ENCODE measurements at places on chromosomes 4 and X.

DNA sequence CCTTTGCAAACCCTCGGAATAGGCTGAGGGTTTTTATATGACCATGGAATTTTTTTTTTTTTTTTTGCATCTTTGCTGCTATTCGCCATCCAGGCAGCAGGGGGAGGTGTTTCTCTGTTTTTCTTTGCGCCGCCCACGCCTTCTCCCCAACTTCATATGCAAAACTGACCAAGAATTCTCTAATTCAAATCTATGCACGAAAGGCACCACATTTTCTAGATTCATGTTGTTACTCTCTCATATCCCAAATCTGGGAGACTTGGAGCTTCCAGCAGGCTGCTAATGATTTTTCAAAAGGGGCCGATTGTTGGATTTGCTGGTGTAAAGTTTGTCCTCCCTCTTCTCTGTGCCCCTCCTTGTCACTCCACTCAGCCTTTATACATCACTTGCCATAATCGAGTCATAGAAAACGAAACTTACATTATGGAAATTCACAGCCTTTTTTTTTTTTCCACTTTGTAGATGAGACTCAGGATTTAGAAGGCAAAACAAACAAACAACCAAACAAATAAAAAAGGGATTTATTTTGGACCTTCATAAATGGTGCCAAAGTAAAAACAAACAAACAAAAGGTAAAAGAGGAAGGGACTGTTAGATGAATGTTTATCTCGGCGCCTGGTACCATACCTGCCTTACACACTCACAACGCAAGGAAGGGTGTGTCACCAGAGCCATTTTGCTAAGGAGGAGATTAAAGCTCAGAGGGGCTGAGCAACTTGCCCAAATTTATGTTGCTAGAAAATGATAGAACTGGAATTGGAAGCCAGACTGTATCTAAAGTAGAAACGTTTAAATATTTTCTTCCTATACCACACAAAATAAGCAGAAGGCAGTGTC is 29.3 kb upstream of the BOD1L1 start:
- peak; percentile 60 for DNase-seq

DNA sequence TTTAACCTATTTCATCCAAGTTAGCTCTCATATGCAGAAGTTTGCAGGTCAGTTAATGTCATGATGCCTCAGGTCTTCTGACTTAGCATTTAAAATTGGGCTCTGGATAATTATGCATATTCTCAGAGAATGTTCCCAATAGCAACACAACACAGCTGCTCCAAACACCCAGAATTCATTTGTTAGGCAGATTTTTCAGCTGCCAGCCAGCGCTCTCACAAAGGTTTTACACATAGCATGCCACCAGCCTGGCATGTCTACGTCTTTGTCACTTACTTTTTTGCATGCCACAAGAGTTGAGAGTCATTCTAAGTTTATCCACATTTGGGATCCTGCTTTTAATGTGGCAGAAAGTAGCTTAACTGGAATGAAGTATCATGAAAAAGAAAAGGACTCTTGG is 84.8 kb downstream of the LIMCH1 start:
- no peak for DNase-seq

DNA sequence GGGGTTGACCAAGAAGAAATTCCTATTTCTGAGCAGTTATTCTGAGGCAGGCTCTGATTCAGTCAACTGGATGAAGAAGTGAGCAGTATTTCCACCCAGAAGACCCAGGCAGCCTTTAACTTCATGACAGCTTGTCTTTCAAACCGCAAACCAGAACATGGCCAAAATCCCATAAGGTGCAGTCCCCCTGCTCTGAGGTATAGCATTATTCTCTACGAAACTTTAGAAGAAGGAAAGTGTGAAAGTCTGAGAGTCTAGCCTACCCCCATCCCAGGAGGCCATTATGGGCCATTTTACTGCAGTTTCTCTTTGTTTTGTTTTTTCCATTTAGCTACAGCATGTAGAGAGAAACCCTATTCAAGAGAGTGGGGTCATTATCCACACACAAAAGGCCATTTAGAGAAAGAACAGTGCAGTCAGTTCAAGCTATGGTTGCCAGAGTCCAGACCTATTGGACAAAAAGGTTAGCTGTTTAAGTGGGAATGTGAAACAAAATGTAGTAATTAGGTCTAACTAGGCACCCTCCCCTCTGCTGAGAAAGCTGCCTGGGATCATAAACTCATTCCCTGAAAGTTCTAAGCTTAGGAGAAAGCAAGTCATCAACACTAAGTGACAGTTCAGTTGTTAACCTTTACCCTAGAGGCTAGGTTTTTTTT is 52.1 kb upstream of the RASGEF1B start:
- DNase-seq: no peak

- no peak for DNase-seq
These were observed 17.3 kb upstream of the TBC1D14 start for GRCh38 chr4:6892190-6892908.

- DNase-seq: peak; percentile 50
These were observed 695 bp upstream of the PIGA start for GRCh38 chrX:15336023-15336413.
